ENCODE measurements at places on chromosomes 1 and 21.

DNA sequence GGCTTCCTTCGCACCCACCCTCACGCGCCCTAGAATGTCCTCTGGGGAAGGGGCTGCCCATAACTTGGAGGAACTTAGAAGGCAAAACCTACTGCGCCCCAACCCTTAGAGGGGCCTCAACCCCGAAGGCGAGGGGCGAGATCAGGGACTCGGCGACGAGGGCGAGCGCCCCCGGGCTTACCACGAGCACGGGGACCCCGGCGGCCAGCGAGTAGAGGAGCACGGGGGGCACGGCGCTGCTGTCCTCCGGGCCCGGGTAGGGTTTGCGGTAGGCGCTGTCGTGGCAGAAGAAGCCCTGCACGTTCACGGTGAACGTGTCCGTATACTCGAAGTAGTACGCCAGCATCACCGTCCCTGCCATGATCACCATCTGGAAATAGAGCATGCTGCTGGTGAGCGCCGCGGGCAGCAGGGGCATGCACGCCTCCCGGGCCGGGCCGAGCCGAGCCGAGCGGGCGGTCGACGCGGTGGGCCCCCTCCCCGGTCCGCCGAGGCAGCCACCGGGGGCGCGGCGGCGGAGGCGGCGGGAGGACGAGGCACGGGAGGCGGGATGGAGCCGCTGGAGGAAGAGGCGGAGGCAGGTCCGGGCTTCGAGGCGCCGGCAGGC, 304 bp downstream of the PLPPR5 start:
- no peak for DNase-seq

DNA sequence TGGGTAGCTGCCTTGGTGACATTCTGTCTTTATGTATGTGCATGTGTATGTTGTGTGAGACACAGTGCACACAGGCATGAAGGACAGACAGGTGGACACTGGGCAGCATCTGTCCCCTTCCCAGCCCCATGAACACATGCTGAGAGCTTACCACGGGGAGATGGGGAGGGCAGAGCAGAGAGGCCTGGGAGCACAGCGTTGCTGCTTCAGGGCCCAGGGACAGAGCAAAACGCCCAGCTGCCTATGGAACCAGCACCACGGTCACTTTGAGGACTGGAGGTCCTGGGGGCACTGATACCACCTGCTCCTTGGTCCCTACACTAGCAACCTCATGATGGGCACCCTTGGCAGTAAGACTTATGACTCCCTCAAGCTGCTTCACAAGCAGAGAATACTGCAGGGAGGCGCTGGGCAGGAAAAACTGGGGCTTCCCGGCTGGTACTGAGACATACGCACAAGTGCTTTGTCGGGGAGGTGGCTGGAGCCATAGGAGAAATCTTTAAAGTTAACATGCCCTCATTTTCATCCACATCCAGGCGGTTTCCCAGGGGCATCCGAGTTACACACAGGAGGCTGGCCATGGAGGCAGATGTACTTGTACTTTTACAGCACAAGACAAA, 40.3 kb downstream of the LMX1A start:
- DNase-seq = no peak

DNA sequence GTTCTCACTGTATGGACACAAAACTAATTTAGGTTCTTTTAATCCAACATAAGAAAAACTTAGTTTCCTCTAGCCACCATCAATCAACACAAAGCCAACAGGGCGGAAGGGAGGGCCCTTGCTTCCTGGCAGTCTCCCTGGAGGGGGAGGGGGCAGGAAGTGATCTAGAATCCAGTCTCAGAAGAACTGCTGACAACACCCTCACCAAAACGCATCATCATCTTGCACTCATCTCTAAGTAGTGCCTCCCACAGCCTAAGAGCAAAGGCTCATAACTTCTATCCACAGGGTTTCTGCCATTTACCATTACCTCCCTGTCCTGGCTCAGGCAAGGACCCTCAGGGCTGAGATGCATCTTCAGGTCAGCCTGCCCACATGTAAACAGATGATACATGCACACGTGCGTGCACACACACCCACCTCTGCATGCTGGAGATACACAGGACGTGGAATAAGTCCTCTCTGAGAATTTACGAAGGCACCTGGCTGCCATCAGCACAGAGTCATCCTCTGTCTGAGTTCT, 20.5 kb downstream of the HIVEP3 start:
- DNase-seq = no peak

DNA sequence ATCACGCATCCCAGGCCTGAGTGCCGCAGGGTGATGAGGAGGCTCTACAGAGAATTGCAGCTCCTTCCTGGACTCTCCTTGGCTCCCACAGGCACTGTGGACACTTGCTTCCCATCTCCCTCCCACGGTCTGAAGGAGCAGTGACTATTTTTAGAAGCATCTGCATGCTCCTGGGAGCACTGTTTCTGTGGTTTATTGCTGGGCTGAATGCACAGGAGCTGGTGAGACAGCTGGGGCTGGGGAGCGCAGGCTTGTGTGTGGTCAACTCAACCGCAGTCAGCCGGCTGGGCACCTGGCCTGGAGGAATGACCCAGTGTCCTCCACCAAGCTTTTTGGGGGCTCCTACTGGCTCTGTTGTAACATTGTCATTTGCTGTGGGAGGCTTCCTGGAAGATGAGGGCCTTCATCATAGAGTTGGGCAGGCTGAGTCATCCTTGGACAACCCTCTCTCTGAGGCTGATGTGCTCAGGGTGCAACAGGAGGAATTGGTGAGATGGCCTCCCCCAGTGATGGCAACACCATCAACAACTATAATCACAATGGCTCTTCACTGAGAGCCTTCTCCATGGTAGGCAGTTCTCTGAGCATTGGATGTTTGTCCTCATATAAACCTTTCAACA, 1.7 kb downstream of the NFASC start:
- no peak for DNase-seq

GRCh38 chr1:156638189-156638985, 3.5 kb upstream of the BCAN start:
- no peak for DNase-seq

GRCh38 chr1:54781023-54781723, 16.9 kb upstream of the PARS2 start:
- no peak for DNase-seq

- DNase-seq = no peak
These were observed 32.7 kb downstream of the BEND5 start for GRCh38 chr1:48744032-48744431.

GRCh38 chr1:91784616-91785015, 101.3 kb downstream of the TGFBR3 start:
- DNase-seq = no peak

DNA sequence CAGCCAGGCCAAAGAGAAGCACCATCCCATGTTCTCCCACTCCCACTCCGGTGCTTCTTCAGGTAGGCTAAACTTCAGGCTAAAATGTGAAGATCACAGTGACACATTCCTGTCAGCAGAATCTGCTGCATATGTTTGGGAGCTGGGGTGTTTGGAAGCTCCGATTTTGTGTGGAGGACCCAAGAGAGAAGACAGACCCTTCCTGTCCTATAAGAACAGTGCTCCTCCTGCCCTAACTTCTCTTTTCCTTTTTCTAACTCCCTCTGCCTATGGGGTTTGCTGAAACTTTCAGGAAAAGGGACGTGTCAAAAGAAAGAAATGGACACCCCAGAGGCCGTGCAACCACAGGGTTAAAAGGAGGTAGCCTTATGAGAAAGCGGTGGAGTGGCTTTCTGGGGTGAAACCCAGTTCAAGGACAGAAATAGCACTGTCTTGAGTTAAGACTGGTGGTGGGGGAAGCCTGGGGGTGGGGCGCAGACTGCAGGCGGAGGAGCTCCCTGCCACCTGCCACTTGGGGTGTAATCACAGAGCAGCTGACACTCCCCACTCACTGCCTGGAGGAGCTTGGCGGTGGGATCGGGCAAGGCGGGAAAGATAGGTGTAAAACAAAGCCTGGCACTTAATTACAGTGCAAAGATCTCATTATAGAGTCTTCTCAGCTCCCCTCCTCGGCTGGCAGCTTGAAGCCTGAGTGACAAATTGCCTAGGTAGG, 645 bp upstream of the TLR5 start:
- DNase-seq = peak; percentile 67

GRCh38 chr1:17125756-17126237, 6.5 kb upstream of the PADI2 start:
- peak; percentile 74 for DNase-seq

GRCh38 chr1:247415423-247416361, at the start of gene NLRP3:
TSS of gene NLRP3 (plus strand) at chr1:247416173. CDS start at chr1:247418801, 2,628 bp downstream.
- peak; percentile 59 for DNase-seq

DNA sequence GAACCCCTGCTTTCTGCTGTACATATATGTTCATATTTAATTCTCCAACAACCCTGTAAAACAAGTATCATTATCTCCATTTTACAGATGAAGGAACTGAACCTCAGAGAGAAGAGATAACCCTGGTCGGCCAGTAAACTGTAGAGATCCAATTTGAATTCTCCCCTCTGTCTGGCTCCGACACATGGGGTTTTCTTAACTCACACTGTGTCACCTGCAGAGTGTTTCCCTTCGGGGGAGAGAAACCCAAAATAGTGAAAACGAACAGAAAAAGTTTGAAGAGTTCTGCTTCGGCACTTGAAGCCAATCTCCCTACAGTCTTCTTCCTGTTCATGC, 17.4 kb upstream of the BCAR3 start:
- no peak for DNase-seq

DNA sequence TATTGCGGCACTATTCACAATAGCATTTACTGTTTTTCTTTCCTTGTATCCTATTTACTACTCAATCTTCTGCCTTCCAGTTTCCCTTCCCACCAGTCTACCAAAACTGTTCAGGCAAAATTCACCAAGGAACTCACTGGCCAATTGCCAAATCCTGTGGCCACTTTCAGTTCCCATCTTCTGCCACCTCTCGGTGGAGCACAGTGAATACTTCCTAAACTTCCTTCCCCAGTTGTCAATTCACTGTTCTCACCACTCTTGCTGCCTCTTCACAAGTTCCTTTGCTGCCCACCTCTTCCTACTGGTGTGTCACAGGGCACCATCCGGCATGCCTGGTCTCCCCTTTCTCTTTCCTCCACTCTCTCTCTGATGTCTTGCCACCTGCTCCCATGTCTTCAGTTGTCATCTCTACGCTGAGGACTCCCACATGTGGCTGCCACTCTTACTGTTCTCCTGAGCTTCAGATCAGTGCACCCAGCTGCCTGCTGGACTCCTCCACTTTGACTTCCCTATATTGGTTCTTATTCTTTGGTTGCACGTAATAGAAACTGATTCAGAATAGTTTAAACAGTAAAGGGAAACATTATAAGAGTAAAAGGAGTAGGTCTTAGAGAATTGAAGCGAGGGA, 114.4 kb downstream of the PIK3R3 start:
- no peak for DNase-seq

- DNase-seq = no peak
These were observed 354.6 kb upstream of the C1orf87 start for GRCh38 chr1:60428127-60428526.

DNA sequence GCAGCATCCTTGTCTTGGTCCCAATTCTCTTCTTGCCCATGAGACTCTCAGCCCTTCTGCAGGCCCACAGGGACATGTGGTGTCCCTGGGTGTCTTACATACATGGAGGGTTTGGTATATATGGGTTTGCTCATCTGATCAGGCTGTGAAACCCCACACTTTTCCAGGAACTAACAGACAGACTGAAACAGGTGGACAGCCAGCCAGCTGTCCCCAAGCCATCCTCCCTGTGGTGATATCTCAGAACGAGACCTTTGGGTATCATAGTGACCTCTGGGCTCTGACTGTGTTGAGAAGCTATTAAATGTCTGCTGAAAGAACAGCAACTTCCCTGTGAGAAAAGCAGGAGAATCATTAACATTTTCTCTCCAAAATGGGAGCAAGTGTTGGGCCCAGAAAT, 115.5 kb upstream of the PAXBP1 start:
- DNase-seq = no peak

DNA sequence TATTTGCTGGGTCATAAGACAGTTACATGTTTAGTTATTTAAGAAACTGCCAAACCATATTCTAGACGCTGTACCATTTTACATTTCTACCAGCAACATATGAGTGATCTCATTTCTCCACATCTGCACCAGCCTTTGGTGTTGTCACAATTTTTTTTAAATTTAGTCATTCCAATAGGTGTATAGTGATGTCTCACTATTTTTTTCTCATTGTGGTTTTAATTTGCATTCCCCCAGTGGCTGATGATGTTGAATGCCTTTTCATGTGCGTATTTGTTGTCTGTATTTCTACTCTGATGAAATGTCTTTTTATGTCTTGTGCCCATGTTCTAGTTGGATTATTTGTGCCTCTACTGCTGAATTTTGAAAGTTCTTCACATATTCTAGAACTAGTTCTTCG, 38.4 kb downstream of the NFASC start:
- no peak for DNase-seq

DNA sequence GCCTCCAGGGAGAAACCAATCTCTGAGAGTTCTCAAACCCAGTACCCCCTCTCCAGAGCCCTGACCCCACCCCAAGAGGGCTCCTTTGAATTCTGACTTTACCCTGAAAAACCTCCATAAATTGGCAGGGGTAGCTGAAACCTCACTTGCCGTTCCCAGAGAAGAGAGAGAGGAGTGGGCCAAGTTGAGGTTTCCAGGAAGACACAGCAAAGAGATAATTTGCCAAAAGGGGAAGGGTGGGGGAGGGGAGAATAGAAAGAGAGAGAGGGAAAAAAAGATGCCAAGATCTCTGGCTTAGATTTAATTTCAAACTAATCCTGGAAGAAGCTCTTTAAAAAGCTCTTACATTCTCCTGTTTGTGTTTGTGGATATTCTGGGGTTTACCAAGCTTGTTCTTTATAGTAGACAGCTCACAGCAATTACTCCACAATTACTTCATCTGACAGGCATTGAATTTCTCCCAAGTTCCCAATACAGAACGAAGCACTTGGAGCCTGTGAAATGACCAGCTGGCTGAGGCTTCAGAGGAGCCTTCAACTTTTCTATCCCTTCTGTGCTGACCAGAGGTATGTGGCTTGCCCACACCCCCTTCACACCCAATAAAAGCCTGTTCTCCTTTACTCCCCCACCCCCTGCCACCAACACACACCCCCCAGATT, 1.1 kb upstream of the GRHL3 start:
- DNase-seq = no peak

GRCh38 chr1:29121516-29121935, 2.2 kb downstream of the TMEM200B start:
- no peak for DNase-seq

- no peak for DNase-seq
These were observed 63.0 kb downstream of the KCNT2 start for GRCh38 chr1:196545222-196545621.

DNA sequence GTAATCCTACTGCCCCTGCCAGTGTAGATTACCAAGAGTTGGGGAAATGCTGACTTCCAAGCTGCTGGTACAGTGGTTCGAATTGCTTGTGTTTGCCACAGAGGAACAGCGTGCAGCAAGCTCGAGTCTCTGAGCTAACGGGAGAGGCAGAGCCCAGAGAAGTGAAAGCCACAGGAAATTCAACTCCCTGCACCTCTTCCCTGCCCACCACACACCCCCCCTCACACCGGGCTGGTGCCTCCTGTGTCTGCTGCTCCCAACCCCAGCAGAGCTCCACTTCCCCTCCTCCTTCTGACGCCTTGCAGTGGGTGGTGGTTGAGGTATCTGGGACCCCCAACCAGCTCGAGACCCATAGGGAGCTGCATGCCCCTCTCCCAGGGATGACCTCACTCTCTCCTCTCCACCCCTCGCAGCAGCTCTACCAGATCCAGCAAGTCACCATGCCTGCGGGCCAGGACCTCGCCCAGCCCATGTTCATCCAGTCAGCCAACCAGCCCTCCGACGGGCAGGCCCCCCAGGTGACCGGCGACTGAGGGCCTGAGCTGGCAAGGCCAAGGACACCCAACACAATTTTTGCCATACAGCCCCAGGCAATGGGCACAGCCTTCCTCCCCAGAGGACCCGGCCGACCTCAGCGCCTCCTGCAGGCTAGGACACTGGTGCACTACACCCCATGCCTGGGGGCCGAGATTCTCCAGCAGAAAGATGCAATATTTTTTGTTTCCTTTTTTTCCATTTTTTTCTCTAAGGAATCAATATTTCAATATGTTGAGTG, 13.1 kb upstream of the KCNQ4 start:
- no peak for DNase-seq
